Central memory CD4-positive, alpha-beta T cell (primary cell): ENCODE measurements at places on chromosomes 3 and 15.

- peak; percentile 48 for DNase-seq
Measured at GRCh38 chr3:149967086-149967685, 3.5 kb downstream of the PFN2 start.

GRCh38 chr3:62571916-62572315, 198.6 kb upstream of the FEZF2 start:
- DNase-seq, result no peak

DNA sequence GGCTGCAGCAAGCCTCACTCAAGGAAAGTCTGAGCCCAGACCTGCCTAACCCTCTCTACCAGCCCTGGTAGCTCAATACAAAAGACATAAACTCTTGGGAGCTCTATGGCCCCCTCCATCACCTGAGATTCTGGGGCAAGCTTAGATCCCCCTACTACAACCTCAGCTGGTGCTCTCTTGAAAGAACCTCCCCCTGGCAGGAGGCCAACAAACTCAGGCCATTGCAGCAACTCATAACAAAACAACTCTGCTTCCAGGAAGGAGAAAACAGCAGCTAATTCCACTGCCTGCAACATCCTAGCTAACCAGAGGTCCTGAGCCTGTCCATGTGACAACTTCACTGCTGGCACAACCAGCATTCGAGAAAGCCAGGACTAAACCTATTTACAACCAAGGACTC, 169.2 kb downstream of the ROBO1 start:
- DNase-seq, result no peak

GRCh38 chr15:38196076-38196475, 56.6 kb upstream of the SPRED1 start:
- DNase-seq, result no peak

DNA sequence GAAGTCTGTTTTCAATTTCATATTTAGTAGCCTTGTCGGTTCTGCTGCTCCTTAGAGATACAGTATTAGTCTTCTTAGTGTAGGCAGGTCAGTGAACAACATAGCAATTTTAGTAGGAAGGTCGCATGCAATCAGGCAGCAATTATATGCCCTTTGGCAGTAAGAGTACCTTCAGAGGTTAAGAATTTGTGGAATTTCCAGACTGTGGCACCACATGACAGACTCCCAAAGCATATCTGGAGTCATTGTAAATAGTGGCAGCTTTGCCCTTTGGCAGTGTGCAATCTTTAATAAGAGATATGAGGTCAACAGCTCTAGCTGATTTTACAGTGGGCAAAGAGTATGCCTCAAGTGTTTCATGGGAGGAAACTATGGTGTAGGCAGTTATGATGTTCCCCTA, 1532.5 kb upstream of the CADM2 start:
- DNase-seq, result no peak

DNA sequence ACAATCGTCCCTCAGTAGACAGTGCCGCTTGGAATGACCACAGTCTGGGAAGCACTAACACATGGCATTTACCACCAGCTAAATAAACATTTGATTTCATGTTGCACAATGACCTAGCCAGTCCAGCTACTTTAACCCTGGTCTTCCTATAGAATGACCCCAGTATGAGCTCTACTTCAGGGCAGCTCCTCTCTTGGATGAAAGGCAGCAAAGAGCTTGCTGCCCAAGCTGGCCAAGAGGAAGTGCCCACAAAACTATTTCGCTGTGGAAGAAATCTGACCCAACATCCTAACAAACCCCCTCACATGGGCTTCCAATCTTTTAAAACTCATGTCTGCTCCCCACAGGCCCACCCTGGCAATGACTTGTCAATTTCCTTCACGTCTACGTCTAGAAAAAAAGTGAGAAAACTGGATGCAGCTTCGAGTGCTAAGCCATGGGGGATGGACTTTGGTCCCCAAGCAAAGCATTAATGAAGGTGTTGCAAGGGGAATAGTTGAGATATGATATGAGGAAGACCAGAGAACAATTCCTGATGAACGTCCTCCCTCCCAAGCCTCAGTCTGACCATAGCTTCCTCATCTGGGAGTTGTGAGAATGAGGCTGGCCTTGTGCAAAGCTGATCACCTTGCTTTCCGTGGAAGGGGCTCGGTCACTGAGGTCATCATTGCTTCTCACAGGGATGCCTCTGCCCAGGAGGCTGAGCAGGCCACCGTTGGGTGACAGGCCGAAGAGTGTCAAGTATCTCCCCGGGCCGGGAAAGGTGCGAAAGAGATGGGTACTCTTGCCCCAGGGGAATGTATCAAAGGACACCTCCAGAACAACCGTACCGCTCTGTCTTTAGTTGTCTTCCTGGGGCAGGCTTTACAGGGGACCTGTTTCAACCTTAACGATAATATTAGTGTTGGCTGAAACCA, 964 bp downstream of the SLC25A20 start:
- no peak for DNase-seq

GRCh38 chr3:184750349-184751083, 38.7 kb upstream of the MAGEF1 start:
- DNase-seq, result no peak

DNA sequence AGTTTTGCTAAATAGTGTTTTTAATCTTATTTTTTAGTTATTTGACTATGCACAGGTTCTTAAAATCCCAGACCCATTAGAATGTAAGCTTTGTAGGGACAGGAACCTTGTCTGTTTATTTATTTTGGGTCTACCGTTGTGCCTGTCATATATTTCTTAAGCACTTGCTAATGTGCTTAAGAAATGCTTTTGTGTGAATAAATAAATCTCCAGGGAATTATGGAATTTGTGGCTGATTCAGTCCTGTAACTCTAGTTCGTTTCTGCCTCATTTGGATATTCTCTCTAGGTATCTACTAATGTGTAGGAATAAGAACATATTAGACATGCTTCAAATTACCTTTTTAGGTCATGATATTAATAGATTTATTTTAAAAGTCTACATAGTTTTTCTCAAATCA, 161.6 kb downstream of the LPP start:
- DNase-seq, result no peak

DNA sequence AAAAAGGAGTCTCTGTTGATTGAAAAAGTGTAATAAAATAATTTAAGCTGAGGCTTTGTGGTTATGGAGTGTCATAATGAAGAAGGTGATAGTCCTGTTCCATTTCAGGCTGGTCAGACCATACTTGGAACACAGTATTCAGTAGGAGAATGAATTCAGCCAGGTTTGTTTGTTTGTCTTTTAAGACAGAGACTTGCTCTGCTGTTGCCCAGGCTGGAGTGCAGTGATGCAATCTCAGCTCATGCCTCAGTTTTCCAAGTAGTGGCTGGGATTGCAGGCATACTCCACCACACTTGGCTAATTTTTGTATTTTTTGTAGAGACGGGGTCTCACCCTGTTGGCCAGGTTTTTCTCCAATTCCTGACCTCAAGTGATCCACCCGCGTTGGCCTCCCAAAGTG, 33.5 kb downstream of the IQGAP1 start:
- DNase-seq, result no peak

- DNase-seq, result no peak
Measured at GRCh38 chr15:73782344-73782959, 29.3 kb upstream of the INSYN1 start.

- no peak for DNase-seq
Measured at GRCh38 chr3:7646851-7647250, 785.9 kb downstream of the GRM7 start.

- DNase-seq, result peak; percentile 5
Measured at GRCh38 chr3:151085227-151085888, at the start of gene MED12L. MED12L (plus strand) TSS chr3:151085664; CDS start chr3:151086927, 1,263 bp downstream.

- no peak for DNase-seq
Measured at GRCh38 chr3:188829576-188829975, 342.2 kb upstream of the TPRG1 start.

- no peak for DNase-seq
Measured at GRCh38 chr3:9715764-9716437, 12.3 kb downstream of the CPNE9 start.

DNA sequence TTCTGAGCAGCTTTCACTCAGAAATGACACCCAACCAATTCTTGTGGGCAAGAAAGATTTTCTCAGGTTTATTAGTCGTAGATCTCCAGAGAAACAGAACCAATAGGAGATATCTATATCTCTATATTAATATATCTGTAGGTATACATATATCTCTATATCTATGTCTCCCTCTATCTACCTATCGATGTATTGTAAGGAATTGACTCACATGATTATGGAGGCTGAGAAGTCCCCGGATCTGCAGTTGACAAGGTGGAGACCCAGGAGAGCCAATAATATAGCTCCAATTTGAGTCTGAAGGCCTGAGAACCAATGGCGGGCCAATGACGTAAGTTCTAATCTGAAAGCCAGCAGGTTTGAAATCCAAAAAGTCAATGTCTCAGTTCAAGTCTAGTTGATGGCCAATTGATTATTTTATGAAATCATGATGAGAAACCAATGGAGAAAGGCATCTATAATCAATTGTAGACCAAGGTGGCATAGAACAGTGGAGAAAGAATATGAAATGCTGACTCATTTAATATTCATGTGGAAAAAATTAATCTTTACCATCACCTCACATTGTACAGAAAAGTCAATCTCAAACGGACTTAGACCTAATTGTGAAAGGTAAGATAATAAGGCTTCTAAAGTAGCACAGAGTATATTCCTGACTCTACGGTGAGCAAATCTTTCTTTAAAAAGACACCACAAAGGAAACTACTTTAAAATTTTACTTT, 65.6 kb upstream of the CHRNA7 start:
- DNase-seq, result no peak

- DNase-seq, result no peak
Measured at GRCh38 chr3:194814878-194815357, 129.2 kb downstream of the FAM43A start.

DNA sequence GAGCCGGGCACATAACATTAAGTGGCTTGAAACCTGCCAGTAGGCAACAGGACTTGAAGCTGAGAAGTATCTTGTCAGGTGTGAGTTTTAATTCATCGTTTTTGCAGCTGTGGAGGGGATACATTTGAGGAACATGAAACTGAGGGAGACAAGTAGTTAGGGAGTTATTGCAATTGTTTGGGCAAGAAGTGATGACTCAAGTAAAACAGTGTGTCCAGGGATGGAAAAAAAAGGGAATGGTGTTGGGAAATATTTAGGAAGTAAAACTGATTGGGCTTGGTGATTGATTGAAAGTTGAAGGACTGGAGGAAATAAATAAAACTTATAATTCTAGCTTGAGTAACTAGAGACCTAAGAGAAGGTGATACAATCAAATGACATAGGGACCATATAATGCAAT, 85.5 kb downstream of the NCEH1 start:
- no peak for DNase-seq

GRCh38 chr15:101296418-101297405, 1.7 kb upstream of the SNRPA1 start:
- no peak for DNase-seq
